ENCODE measurements at places on chromosomes 13 and 19.

- no peak for DNase-seq
These were observed 49.9 kb downstream of the MBD3L2B start for GRCh38 chr19:6971366-6971765.

GRCh38 chr13:46951516-46951915, 54.7 kb upstream of the HTR2A start:
- DNase-seq, result no peak

DNA sequence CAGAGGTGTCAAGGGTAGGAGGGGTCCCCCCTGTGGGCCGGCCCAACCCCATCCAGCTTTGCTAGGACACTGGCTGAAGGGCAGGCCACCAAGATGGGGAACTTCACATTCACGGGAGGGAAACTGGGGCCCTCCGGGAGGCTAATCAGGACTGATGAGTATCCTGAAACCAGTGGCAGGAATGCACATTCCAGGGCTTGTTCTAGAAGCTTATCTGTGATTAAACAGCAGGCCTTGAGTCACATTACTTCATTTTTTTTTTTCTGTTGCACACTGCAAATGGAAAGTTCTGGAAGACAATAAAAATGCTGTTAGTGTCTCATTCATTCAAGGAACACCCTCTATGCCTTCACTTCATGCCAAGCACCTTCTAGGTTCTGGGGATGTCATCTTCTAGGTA, 15.5 kb upstream of the SIGLEC11 start:
- no peak for DNase-seq

DNA sequence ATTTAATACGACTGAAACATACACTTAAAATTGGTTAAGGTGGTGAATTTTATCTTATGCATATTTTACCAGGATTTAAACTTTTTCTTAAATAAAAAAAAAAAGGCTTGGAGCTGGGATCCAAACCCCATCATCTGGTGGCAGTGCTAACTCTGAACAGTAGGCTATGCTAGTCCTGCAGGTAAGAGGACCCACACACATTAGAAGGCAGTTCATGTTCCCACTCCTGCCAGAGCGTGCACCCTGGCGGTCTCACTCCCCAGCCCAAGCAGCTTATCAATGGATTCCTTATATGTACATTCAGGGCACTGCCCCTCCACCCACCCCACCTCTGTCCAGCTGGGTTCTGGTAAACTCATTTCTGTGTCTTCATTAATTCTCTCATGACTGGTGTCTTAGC, 31.3 kb upstream of the CEBPA start:
- no peak for DNase-seq

DNA sequence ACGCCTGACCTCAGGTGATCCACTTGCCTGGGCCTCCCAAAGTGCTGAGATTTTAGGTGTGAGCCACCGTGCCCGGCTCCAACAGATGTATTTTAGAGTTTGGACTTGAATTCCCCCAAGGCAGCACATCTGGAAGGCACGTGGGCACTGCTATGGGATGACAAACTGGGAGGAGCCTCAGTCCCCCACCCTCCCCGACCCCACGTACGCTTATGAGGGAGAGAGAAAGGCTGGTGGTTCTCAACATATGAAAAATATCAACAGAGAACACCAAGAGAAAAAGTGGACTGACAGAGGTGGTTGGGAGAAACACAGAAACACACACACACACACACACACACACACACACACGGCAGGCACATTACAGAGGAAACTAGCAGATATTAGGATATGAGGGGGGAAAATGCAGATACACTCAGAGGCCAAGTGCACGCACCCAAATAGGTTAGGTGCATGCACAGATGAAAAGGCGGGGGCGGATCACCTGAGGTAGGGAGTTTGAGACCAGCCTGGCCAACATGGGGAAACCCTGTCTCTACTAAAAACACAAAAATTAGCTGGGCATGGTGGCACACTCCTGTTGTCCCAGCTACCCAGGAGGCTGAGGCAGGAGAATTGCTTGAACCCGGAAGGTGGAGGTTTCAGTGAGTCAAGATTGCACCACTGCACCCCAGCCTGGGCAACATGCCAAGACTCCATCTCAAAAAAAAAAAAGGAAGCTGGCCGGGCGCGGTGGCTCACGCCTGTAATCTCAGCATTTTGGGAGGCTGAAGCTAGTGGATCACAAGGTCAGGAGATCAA, 3.2 kb downstream of the STX10 start:
- no peak for DNase-seq

DNA sequence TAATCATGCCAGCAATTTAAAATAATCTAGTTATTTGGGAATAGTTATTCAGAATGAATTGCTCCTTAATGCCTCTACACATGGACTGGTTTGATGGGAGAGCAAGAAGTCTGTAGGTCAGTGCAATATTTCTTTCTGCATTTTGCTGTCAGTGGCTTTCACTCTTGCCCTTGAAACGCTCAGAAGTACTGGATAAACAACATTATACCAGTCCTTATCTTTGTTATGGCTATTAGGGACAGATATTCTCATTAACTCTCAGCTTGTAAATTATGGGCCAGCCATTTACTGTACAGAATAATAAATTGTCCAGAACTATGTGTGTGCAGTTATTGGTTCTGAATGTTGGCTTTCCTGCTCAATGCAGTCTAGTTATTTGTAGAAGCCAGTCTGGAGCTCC, 224.4 kb downstream of the OXGR1 start:
- no peak for DNase-seq

DNA sequence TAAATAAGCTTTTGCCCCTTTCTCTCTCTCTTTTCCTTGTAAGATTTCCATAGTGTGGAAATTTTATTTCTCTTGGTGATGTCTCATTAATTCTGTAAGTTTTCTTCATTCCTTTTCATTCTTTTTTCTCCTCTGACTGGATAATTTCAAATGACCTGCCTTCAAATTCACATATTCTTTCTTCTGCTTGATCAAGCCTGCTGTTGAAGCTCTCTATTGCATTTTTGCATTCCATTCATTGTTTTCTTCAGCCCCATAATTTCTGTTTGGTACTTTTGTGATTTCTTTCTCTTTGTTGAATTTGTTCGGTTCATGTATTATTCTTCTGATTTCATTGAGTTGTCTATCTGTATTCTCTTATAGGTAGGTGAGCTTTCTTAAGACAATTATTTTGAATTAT, 42.2 kb upstream of the ZNF507 start:
- no peak for DNase-seq

DNA sequence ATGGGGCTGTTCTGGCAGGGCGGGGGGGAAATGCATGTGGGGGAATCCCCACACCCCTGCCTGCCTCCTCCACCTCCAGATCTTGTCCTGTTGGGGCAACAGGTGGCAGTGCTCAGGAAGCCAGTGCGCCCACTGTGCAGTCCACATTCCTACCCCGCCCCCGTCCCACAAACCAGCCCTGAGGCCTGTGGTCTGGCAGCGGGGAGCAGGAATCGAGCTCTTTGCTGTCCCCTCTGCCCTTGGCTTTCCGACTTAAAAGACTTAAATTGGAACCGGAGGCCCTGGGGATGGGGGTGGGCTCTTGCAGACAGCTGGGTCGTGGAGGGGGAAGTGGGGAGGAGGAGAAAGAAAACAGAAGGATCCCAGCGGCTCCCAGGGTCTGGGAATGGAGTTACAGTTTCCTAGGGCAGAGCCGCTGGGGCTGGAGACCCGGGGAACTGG, 4.3 kb downstream of the NANOS3 start:
- no peak for DNase-seq

DNA sequence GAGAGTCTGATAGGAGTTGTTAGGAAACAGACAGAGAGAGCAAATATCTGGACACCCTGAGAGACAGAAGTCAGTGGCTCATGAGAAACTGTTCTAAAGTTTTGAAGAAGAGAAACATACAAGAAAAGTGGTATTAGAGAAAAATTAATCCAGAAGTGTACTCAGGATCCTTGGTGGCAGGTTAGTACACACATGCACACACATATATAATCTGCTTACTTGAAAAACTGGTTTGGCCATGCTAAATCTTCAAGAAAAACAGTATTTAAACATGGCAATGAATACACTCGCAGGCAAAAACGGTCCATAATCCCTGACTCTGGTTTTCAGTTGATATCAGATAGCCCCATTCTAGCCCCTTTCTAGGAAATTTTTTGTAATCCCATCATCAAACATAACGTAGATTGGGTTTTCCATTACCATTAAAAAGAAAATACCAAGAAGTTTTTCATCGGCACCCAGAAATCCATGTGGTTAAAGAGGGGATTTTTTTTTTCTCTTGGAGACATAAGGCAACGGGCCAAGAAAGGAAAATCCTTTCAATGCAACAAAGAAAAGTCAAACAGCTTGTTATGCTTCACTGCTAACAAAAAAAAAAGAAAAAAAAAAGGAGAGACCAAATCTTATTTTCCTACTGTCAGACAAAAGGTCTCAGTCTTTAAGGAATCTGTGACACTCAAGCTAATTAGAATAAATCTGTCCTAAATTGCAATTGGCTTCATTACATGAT, 178.0 kb upstream of the MIR17HG start:
- no peak for DNase-seq

DNA sequence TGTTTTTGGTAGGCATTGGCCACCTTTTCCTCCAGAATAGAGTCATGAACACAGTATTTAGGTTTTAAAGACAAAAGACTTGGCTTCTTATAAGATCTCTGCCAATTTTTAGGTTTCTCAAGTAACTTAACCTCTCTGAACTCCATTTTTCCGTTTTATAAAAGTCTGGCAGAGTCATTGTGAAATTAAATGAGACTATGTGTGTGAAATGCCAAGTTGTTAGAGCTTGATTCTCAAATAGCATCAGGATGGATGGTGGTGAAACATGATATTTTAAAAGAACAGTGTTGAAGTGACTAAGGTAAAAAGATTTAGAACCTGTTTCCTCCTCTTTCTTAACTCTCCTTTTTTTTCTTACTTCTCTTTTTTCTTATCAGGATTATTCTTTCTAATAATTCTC, 617.7 kb upstream of the SLITRK1 start:
- DNase-seq, result no peak

- DNase-seq, result no peak
These were observed 103.3 kb downstream of the SPRY2 start for GRCh38 chr13:80237646-80238045.

DNA sequence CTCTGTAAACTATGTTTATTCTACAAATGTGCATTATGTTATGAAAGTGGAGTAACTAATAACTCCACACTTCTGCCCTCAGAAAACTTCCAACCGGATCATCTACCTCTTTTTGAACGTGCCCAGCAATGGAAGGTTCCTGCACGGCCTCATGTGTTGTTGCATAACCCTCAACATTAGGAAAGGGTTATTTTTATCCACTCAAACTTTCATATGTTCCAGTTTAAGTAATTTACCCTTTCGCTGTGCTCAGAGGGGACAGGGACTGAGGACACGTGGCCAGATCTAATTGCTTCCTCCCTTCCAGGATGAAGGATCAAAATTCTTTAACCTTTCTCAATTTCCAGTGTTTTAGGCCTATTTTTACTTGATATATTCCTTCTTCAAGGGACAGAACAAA, 29.6 kb downstream of the IRS2 start:
- DNase-seq, result no peak
